ENCODE measurements at places on chromosomes 2 and 18. TPM values are rescaled to one million over a fixed set of nuclear protein-coding genes. Genes with fewer than 3 reads are reported as not detected.

FN1 gene
- polyA plus RNA-seq = 20,647 TPM

TMEM131 gene
- 17.2 TPM for polyA plus RNA-seq

SLC9A4 gene
- polyA plus RNA-seq = not detected

LRP1B gene
- not detected for polyA plus RNA-seq

TMEM37 gene
- polyA plus RNA-seq = 0.53 TPM

DNA sequence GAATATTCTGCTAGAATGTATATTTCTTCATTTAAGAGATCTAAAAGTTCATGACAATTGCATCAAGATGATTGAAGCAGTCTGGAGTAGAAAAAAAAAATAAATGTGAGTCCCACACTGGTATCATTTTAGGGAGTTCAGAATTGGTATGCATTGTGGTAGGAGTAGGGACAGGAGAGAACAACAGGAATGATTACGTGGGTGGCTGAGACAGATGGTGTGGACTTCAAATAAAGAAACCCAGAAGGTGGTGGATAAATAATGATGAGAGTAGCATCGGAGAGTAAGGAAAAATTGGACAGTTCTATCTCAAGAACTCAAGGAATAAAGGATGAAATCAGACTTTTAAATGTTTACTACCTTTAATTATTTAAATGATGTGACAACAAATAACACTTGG, 289.6 kb downstream of the GALNT13 start:
- no peak for DNase-seq
- H3K36me3 ChIP-seq = no peaks in the 10 kb centered on the region
- no peaks in the 10 kb centered on the region for H3K27me3 ChIP-seq

GRCh38 chr18:9157806-9158205, 21.2 kb downstream of the ANKRD12 start:
- no peak for DNase-seq
- no peaks in the 10 kb centered on the region for H3K27me3 ChIP-seq
- H3K27ac ChIP-seq = no peak overlapping the region
- no peaks in the 10 kb centered on the region for H3K4me1 ChIP-seq
- H3K4me3 ChIP-seq = no peak overlapping the region

DNA sequence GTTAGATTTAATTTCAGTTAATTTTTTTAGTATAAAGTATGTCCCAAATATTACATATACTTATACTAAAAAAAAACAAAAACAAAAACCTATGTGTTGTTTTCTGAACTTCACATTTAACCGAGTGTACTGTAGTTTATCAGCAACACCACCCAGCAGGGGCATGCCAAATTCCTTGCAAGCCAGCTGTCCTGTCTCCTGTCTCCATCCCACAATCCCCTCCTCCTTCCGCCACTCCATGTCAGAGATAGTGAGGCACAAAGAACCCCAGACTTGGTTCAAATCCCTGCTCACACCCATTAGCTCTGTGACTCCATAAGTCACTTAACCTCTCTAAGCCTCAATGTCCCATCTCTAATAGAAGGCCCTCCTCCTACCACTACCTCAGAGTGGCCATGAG, 9.4 kb downstream of the CHST10 start:
- H3K36me3 ChIP-seq = no peaks in the 10 kb centered on the region
- H3K4me3 ChIP-seq = no peak overlapping the region
- no peak overlapping the region for H3K27ac ChIP-seq
- no peak for DNase-seq
- no peaks in the 10 kb centered on the region for H3K27me3 ChIP-seq
- no peaks in the 10 kb centered on the region for H3K4me1 ChIP-seq

DNA sequence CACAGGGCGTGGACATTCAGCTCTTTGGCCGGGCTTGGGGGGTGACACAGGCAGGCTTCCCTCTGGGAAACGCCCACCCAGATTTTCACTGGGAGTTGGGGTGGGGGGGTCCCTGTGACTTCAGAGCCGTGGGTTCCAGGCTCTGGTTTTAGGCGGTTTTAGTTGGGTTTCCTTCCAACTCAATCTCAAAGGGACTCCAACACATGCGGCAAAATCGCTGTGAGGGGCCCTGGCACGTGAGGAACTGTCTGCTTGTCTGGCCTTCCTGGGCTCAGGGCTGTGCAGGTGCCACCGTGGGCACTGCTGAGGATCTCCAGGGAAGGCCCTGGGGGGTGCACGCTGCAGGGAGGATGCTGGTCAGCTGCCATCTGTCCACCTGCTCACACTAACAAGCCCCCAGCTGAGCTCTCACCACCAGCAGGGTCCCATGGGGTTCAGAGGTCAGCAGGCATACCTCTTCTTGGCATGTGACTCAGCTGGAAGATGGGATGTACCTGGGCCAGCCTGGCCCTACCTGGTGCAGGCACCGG, 11.7 kb downstream of the HS6ST1 start:
- H3K27ac ChIP-seq = peak overlapping the region; percentile 94
- H3K4me3 ChIP-seq = no peak overlapping the region
- no peaks in the 10 kb centered on the region for H3K36me3 ChIP-seq
- H3K27me3 ChIP-seq = no peaks in the 10 kb centered on the region
- H3K4me1 ChIP-seq = peaks cover 25% of the 10 kb centered on the region

GRCh38 chr2:12856934-12857601, 140.3 kb downstream of the TRIB2 start:
- no peaks in the 10 kb centered on the region for H3K36me3 ChIP-seq
- peak overlapping the region; percentile 85 for H3K27ac ChIP-seq
- DNase-seq = peak; percentile 86
- H3K4me3 ChIP-seq = peak overlapping the region; percentile 55

GRCh38 chr2:105734762-105735538, 9.8 kb upstream of the NCK2 start:
- H3K27ac ChIP-seq = no peak overlapping the region
- H3K36me3 ChIP-seq = no peaks in the 10 kb centered on the region
- no peak overlapping the region for H3K4me3 ChIP-seq
- H3K4me1 ChIP-seq = peaks cover 39% of the 10 kb centered on the region

DNA sequence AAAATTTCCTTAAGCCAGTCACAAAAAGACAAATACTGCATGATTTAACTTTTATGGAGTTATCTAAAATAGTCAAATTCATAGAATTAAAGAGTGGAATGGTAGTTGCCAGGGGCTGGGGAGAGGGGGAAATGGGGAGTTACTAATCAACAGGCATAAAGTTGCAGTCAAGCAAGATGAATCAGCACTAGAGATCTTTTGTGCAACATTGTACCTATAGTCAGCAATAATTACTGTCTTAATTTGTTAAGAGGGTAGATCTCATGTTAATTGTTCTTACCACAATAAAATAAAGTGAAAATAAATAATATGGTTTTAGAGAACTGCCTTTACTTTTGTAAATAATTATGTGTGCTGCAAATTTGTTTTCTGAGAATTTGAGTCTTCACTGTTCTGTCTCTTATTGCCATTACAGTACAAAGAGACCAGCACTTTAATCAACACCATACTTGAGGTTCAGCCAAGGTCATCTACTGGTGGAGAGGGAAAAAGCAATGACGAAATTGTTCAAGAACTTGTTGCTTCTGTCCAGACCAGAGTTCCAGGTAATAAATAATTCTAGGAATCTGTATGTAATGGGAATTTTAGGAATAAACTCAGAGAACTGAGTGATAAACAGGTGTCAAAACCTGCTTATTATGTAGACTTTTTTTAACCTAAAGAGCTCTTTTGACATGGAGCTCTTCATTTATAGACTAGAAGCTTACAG, 75.5 kb downstream of the TRABD2A start:
- H3K27ac ChIP-seq = peak overlapping the region; percentile 16
- H3K36me3 ChIP-seq = no peaks in the 10 kb centered on the region
- H3K27me3 ChIP-seq = no peaks in the 10 kb centered on the region
- H3K4me3 ChIP-seq = no peak overlapping the region
- DNase-seq = peak; percentile 41
- peaks cover 39% of the 10 kb centered on the region for H3K4me1 ChIP-seq

All from GM23248 (cell line).